Cortex of kidney (tissue), 1 donor: ENCODE measurements at places on chromosomes 12 and 14.

GRCh38 chr14:102485693-102486512, 23.7 kb downstream of the ANKRD9 start:
- no peak for DNase-seq

GRCh38 chr12:53735-54730, 12.5 kb upstream of the IQSEC3 start:
- DNase-seq = no peak

DNA sequence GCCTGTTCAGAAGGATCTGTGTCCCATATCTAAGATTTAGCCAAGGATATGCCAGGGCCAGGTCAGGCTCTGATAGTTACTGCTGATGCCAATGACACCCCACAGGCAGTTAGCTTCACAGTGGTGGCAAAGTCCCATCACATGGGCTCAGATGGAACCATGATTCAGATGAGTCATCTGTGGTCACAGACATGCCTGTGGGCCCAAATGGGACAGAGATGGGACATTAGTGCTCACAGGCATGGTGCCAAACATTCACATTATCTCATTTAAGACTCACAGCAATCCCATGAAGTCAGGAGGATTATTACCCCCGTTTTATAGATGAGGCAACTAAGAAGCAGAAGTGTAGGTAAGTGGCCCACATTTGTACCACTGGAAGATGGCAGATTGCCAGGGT, 207.8 kb downstream of the DPF3 start:
- no peak for DNase-seq

DNA sequence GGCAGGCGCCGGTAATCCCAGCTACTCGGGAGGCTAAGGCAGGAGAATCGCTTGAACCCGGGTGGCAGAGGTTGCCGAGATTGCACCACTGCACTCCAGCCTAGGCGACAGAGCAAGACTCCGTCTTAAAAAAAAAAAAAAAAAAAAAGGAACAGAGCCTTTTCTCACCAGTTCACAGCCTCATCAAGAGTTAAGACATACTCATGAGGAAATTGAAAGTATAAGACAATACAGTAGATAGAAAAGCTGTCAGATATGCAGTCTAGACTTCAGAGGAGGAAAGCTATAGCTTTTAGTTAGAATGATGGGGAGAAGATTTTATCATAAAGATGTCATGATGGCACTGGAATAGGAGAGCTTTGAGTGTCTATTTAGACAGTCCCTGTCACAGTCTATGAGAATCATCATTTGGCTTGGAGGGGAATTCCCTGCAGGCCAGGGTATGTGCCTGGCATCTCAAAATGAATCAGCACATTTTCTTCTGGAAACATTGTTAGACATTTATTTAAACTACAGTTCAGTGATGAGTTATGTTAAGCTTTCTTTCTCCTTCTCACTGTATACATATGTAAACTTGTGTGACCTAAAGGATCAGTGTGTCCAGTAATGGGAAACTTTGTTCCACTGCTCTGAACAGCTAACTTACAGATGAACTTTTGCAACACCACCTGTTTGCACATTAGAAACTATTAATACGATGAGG, 2.9 kb upstream of the RAB35 start:
- no peak for DNase-seq

- no peak for DNase-seq
Observed at GRCh38 chr12:113208041-113208934, 13.0 kb upstream of the TPCN1 start.

- DNase-seq = no peak
Observed at GRCh38 chr12:99529966-99530365, 117.6 kb upstream of the GARIN6 start.

GRCh38 chr14:104665114-104665656, 24.2 kb upstream of the INF2 start:
- no peak for DNase-seq

- no peak for DNase-seq
Observed at GRCh38 chr14:61227884-61228591, 53.1 kb downstream of the TMEM30B start.

- DNase-seq = no peak
Observed at GRCh38 chr14:77375973-77376770, 722 bp downstream of the TMED8 start.
